ENCODE measurements at places on chromosomes 3 and 15. TPM values are rescaled to one million over a fixed set of nuclear protein-coding genes. Genes with fewer than 3 reads are reported as not detected.

Gene ZNF770
- total RNA-seq = 21.4 TPM

GRCh38 chr3:119681279-119681678 is 4.1 kb upstream of the COX17 start:
- DNase-seq = no peak

Gene RTP1
- not detected for total RNA-seq

Gene ULK4
- 4.9 TPM for total RNA-seq

DNA sequence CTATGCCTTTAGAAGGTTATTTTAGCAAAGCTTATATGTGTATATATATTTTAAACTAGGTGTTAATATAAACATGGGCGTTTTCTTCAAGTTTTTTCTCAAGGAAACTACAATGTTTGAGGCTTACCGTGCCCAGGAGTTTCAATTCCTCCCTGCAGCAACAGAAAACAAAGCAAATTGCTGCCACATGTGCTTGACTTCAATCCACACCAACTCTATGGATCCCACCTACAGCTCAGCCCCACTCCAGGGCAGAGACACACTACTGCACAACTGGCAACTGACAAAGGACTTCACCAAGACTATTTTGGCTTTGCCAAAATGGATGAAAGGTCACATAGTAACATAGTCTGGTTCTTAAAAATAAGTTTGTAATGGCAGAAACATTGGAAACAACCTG is 346.6 kb downstream of the ERC2 start:
- DNase-seq = no peak

DNA sequence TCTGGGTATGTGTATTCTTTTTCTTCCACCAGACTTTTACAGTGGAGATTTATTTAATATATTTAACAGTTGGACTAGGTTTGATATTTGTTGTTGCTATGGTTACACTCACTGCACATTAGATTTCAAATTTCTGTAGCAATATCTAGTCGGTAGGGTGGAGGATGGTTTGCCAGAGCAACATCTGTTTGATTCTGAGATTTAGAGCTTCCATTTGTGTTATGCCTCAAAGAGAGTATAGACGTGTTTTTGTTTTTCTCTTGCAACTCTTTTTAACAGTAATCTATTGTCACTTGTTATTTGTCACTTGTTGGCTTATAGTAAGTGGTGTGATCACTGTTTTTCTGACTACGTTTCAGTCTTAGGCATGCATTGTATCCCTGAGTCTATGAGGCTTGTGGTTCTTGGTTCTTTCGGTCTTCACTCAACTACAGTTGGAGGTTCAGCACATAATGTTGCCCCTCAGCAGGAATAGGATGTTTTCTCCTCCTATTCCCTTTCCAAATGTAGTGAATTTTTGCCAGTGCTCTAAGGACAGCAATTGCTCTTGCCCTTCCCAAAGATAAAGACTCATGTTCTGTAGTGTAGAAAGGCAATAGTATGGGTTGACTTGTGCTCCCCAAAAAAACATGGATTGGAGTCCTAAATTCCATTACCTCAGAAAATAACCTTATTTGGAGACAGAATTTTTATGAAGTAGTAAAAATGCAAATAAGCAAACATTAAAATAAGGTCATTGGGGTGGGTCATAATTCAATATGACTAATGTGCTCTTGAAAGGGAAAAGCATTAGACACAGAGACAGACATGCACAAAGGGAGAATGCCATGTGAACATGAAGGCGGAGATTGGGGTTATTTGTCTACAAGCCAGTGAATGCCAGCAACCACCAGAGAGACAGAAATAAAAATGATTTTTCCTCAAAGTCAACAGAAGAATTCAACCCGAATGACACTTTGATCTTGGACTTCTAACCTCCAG is 692.1 kb downstream of the DIPK2A start:
- no peak for DNase-seq

DNA sequence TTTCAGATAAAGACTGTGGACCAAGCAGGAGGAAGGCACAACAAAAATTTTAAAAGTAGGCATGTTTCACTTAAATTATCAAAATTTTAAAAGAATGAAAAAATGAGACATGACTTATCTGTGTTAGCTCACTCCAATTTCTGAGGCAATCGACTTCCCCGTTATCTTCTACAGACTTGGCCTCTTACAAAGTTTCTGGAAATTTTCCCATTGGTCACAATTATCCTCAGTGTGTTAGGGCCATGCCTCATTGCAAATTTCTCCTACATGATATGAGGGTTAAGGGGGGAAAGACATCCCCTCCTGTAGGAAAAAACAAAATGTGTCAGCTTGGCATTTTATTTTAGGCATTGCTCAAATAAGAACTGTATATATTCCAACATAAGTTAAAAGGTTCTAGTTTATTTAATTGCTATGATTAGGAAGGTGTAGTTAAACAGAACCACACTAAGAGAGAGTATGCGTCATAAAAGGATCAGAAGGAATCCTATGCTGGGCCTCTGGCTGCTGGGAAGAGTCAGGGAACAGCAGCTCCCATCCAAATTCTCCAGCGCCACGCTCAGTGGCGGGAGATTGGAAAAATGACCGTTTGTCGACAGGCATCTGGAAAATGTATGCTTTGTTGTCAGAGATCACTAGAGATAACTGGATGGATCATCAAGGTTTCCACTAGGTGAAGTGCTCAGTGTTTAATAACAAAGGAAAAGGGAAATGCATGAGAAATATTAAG is 463.6 kb upstream of the NR2F2 start:
- DNase-seq = no peak

GRCh38 chr3:190695994-190696393 is 166.5 kb downstream of the GMNC start:
- DNase-seq = no peak

Gene SPINT1
- 123 TPM for total RNA-seq

Gene RBP2
- not detected for total RNA-seq

GRCh38 chr3:13824521-13825310 is 55.2 kb downstream of the WNT7A start:
- DNase-seq = no peak

GRCh38 chr3:144763878-144764454 is 792.3 kb downstream of the DIPK2A start:
- no peak for DNase-seq

DNA sequence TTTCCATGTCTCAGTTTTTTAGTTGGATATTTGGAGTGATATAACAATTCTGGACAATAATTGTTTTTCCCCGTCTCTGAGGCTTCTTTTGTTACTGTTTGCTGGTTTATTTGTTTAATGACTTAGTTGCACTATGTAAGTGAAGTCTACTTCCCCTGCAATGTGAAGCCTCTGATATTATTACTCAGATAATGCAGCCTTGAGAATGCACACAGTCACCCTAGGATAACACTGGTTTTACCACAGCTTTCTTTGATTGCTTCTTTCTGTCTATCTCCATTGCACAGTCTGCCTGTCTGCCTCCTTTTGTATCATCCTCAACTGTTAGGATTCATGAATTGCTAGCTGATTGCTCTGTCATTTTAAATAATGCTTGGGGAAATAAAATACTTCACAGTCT is 208.7 kb upstream of the ROBO1 start:
- DNase-seq = no peak

Gene TMEM158
- 1.8 TPM for total RNA-seq

DNA sequence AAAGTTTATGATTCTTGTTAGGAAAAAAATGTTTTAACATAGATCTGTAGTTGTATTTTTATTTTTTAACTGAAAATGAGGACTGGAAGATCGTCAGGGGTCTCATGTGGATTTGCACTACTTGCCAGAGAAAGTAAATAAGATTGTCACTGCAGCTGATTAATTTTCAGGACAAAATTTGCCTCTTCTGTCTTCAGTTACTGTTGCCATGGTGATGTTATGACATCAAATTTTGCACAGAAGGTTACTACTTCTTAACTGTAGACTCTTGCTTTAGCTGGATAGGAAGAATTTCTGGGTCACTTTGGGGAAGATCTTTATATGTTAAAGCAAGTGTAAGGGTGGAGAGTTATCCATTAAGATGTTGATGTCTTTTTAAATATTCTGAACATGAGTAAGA is 82.2 kb upstream of the WDR72 start:
- no peak for DNase-seq

Gene CYP11A1
- not detected for total RNA-seq

DNA sequence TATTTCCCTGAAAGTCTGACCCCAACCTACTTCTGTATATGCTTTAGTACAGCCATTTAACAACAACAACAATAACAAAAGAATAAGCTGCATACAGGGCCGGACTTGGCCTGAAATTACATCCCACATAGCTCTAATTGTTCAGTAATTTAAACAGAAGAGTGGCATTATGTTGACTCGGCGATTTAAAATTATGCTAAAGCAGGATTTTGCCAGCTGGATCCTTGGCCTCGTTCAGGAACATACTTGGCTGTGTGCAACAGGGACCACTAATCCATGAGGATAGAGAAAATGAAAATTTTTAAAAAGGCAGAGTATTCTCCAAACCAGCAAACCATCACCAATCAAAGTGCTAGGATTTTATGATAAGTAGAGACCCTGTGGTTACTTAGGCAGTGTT is 433.1 kb upstream of the RBMS3 start:
- DNase-seq = no peak

Gene SLC2A2
- total RNA-seq = 0.59 TPM

Gene GPR149
- not detected for total RNA-seq

GRCh38 chr3:158381262-158381868 is 189.6 kb upstream of the MLF1 start:
- no peak for DNase-seq

- no peak for DNase-seq
Observed at GRCh38 chr3:148100476-148100875, 597.2 kb upstream of the AGTR1 start.

- DNase-seq = peak; percentile 61
Observed at GRCh38 chr3:193788189-193788991, 195.4 kb downstream of the OPA1 start.

Gene SEMA3F
- 2.9 TPM for total RNA-seq

- no peak for DNase-seq
Observed at GRCh38 chr15:89829616-89830440, 15.2 kb upstream of the ANPEP start.

DNA sequence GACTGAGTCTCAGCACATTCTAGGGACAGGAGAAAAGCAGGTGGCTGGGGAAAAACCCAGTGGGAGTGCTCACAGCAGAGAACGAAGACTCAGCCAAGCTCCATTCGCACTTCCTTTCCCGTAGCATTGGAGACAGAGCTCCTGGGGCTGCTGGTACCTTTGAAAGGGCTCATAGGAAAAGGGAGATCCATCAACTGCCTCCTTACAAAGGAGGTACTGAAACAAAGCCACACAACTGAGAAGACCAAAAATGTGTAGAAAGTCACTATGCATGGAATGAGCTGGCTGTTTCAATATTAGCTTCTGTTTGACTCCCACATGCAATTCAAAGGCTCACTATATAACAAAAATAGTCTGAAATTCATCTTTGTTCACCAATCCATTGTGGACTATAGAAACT is 16.9 kb downstream of the STIMATE start:
- DNase-seq = no peak

DNA sequence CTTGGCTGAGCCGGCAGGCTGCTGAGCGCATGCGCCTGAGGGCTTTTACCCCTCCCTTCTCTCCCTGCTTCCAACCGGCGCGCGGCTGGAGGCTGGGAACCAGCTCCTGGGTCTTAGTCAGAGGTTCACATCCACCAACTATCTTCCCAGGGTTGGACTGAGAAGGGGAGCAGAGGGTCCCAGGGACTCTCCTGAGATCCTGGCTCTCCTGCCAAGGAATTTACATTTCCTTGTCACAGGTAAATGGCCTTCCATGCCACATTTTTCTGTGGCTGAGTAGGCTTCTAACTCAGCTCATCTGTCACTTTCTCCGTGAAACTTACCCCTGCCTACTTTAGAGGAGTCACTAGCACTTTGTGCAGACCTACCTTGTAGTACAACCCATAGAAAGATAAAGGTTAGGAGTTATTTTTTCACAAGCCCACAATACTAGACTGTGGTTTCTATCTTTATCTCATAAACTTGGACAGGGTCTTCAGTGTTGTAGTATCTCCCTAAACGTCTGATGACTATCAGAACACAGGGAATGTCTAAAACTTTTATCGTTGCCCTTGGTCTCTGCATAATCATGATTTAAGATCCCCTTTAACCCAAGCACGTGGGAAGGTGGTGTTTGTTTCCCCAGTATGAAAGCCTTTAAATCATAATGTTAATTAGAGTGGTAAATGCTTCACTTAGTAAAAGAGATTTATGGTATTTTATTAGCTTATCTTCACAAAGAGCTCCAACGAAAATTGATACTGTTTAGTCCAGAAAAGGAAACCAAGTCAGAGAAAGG is 638 bp upstream of the TBC1D5 start:
- DNase-seq = no peak

DNA sequence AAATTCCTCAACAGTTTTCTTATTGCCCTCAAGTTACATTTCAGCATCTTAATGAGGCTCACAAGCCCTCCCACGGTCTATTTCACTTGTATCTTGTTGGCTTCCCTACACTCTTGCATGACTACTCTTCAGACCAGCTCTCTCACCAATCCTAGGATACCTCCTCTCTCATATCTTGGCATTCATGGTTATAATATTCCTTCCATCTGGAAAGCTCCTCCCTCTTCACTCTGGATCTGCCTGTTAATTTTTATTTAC is 8.5 kb upstream of the CCDC80 start:
- DNase-seq = no peak

Gene NPAP1
- 0.81 TPM for total RNA-seq

GRCh38 chr15:99976000-99976399 is 242.8 kb upstream of the LYSMD4 start:
- DNase-seq = no peak

Gene SEMA7A
- total RNA-seq = 0.98 TPM

GRCh38 chr3:6522191-6522590 is 338.7 kb upstream of the GRM7 start:
- no peak for DNase-seq

DNA sequence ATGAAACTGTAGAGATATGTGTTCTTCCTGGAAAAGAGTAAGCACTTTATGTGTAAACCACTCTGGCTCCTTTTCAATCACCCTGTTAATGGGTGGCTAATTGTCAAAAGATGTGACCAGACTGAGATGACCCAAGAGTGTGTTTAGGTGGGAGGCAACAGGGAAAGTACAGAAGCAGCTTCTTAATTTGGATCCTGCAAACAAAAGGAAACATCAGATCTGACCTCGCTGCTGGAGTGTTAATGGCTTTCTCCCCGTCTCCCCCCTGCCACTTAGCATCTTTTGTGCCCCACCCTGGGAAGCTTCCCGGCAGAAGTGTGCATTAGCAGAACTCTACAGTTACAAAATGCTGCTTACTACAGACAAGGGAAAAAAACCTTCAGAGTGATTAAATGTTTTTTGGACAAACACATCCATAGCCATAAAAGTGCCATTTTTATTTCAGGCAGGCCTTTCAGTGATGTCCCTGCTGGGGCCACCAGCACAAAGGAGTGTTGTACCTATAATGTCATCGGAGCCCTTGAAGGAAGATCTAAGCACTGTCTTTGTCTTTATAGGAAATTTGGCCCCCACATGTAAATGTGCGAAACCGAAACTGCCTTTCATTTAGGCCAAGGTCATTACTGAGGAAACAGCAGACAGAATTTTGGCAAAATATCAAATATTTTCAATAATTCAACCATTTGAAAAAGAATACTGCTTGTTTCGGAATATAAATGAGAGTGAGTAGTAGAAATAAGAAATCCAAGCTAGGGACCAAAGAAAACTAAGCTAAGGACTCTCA is 311.0 kb downstream of the WDR72 start:
- no peak for DNase-seq

- no peak for DNase-seq
Observed at GRCh38 chr15:92907896-92908712, 8.0 kb downstream of the CHD2 start.

Gene SLC51B
- not detected for total RNA-seq

GRCh38 chr3:149003653-149004305 is 12.4 kb downstream of the GYG1 start:
- DNase-seq = no peak

Data from pancreas (tissue), 10 donors.